H1 (cell line): ENCODE measurements at places on chromosomes 12 and 14.

- no peak overlapping the region for H3K4me3 ChIP-seq
- no peaks in the 10 kb centered on the region for H3K36me3 ChIP-seq
- no peak for DNase-seq
- no peaks in the 10 kb centered on the region for H3K27me3 ChIP-seq
These were observed 7.7 kb upstream of the HPD start for GRCh38 chr12:121866331-121866730.

GRCh38 chr12:92987362-92987761, 58.3 kb upstream of the EEA1 start:
- no peaks in the 10 kb centered on the region for H3K4me1 ChIP-seq
- no peaks in the 10 kb centered on the region for H3K36me3 ChIP-seq
- H3K4me3 ChIP-seq, result no peak overlapping the region

- no peaks in the 10 kb centered on the region for H3K36me3 ChIP-seq
- no peak for DNase-seq
- H3K4me1 ChIP-seq, result no peaks in the 10 kb centered on the region
- no peak overlapping the region for H3K27ac ChIP-seq
- H3K4me3 ChIP-seq, result no peak overlapping the region
These were observed 1248.3 kb upstream of the USP15 start for GRCh38 chr12:61011767-61012423.

GRCh38 chr14:105602799-105603793, 76.7 kb downstream of the TMEM121 start:
- H3K4me1 ChIP-seq, result no peaks in the 10 kb centered on the region
- no peak overlapping the region for H3K4me3 ChIP-seq
- no peak for DNase-seq
- H3K36me3 ChIP-seq, result no peaks in the 10 kb centered on the region
- H3K27ac ChIP-seq, result no peak overlapping the region

DNA sequence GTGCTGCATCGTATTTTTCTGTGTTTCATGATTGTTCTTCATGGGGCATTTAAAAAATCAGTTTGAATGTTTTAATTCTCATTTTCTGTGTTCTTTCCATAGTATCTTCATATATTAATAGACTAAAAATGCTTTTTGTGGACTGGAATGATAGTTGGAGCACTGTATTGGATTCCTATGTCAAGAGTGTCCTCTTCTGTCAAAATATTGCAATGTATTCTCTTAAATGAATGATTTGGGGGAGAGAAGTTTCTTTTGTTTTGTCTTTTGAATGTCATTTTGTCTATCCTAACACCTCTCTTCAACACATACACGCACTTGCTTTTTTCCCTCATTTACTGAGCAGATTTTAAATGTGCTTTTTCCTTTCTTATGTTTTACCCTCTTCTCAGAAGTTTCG, 4.7 kb upstream of the EIF2S3B start:
- no peaks in the 10 kb centered on the region for H3K27me3 ChIP-seq
- no peak overlapping the region for H3K27ac ChIP-seq
- no peak for DNase-seq
- no peaks in the 10 kb centered on the region for H3K4me1 ChIP-seq

GRCh38 chr12:66159123-66159522, 10.7 kb downstream of the TMBIM4 start:
- no peaks in the 10 kb centered on the region for H3K4me1 ChIP-seq
- DNase-seq, result no peak
- no peak overlapping the region for H3K4me3 ChIP-seq
- H3K36me3 ChIP-seq, result no peaks in the 10 kb centered on the region; the same call in 1 of the 2 replicates

DNA sequence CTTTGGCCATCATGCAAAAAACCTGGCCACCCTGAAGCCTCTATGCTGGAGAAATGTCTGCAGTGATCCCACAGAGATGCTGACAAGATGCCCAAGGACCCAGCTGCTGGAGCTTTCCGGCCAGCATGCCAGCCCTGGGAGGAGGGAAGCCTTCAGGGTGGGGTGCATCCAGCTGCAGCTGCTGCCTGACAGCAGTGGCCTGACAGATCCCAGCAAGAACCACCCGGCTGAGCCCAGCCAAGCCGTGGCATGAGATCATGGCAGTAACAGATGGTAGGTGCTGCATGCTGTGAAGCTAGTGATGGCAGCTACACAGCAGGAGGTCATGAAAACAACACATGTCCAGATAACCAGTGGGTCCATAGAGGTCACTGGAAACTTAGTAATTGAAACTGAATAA, 13.8 kb downstream of the CLBA1 start:
- 0 out of 2 replicates have a peak, but pooled peaks cover 2% of the 10 kb centered on the region for H3K4me1 ChIP-seq
- no peaks in the 10 kb centered on the region for H3K27me3 ChIP-seq
- H3K4me3 ChIP-seq, result no peak overlapping the region

DNA sequence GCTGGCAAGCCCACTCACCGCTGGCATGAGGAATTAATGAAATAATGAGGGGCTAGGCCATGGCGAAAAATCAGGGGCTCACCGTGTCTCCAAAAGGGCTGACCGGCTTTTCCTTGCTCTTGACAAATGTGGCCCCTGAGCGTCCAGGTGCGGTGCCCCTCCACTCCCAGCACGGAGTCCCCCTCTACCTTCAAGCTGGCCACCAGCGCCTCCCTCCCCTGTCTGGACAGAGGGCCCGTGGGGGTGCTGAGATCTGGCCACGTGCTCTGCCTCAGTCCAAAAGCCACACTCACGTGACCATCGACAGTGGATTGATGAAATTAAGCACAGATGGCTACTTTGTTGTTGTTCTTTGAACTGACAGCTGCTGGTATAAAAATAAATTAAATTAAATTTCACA, 78.8 kb upstream of the BCL11B start:
- no peaks in the 10 kb centered on the region for H3K27me3 ChIP-seq
- no peaks in the 10 kb centered on the region for H3K36me3 ChIP-seq
- no peak overlapping the region for H3K4me3 ChIP-seq
- H3K27ac ChIP-seq, result no peak overlapping the region
- H3K4me1 ChIP-seq, result no peaks in the 10 kb centered on the region; the same call in 1 of the 2 replicates
- no peak for DNase-seq

GRCh38 chr12:19910681-19911080, 457.7 kb upstream of the PDE3A start:
- H3K27me3 ChIP-seq, result no peaks in the 10 kb centered on the region
- no peak overlapping the region for H3K27ac ChIP-seq
- no peak for DNase-seq
- no peaks in the 10 kb centered on the region for H3K36me3 ChIP-seq
- H3K4me1 ChIP-seq, result no peaks in the 10 kb centered on the region; the same call in 1 of the 2 replicates
- no peak overlapping the region for H3K4me3 ChIP-seq

DNA sequence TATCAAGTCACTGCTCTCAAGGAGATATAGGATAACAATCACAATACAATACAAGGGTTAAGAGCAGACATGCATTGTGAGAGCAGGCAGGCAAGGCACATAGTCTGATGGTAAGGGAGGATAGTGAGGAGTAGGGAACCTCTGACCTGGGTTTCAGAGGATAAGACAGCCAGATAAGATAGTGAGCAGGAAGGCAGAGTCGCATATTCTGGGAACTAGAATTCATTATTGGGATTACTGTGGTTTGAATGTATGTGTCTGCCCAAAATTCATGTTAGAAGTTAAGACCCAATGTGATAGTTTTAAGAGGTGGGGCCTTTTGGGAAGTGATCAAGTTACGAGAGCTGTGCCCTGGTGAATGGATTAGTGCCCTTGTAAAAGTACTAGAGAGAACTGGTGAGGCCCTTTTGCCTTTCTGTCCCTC, 14.4 kb upstream of the ATF1 start:
- H3K4me3 ChIP-seq, result no peak overlapping the region
- no peaks in the 10 kb centered on the region for H3K27me3 ChIP-seq
- 0 out of 2 replicates have a peak, but pooled peaks cover 3% of the 10 kb centered on the region for H3K36me3 ChIP-seq
- no peak for DNase-seq
- no peaks in the 10 kb centered on the region for H3K4me1 ChIP-seq

- H3K4me1 ChIP-seq, result peaks cover 6% of the 10 kb centered on the region; the same call in 1 of the 2 replicates
- H3K27ac ChIP-seq, result no peak overlapping the region
- H3K27me3 ChIP-seq, result no peaks in the 10 kb centered on the region
- H3K36me3 ChIP-seq, result peaks cover 7% of the 10 kb centered on the region
- no peak for DNase-seq
These were observed 4.6 kb upstream of the UNC119B start for GRCh38 chr12:120705618-120706017.

DNA sequence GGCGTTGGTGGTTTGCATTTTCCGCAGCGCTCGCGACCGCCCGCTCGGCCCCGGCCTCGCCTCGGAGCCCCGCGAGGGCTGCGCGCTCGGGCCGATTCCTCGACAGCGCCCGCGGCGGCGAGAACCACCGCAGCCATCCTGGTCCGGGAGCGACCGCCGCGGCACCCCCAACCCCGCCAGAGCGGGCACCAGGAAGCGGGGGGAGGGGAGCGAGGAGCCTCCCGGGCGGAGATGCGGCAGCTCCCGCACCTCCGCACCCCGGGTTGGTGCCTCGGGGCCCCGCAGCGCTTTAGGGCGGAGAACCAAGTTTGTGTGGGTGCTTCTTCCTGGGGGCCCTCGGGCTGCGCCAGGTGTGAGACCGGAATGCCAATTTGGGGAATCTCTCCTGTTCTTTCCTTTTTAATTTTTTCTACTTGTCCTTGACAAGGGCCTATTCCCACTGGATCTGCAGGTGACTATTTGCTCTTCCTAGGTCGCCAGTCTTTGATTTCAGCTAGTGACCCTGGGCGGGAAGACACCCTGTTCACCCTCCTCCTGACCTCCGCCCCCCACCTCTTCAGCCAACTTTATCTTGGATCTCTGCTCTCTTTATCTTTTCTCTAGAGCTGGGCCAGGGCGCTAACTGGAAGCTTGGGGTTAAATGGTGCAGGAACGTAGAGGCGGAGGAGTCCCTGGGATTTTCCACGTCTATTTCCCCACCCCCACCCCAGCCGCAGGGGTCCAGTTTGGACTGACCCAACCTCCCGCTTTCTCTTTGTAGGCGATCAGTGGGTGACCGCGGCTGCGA, at the start of gene SOCS2:
Gene SOCS2, plus strand, starts transcription at position 751 of the 787 bp plus-strand sequence. CDS start 223 bp downstream, outside the sequence.
- no peak within 1 kb of the TSS for H3K27ac ChIP-seq
- no peaks in the 10 kb centered on the region; the same call in none of the 2 replicates for H3K4me1 ChIP-seq
- no peaks in the 10 kb centered on the region for H3K36me3 ChIP-seq
- peak within 1 kb of the TSS; percentile 82 for H3K4me3 ChIP-seq

- peak; percentile 47 for DNase-seq
- no peak overlapping the region for H3K4me3 ChIP-seq
- H3K36me3 ChIP-seq, result no peaks in the 10 kb centered on the region
- no peaks in the 10 kb centered on the region; the same call in 1 of the 2 replicates for H3K4me1 ChIP-seq
- H3K27me3 ChIP-seq, result no peaks in the 10 kb centered on the region
These were observed 735 bp downstream of the ASPG start for GRCh38 chr14:104086210-104086660.
